Fibroblast of the aortic adventitia (primary cell): ENCODE measurements at places on chromosomes 7 and 10.

DNA sequence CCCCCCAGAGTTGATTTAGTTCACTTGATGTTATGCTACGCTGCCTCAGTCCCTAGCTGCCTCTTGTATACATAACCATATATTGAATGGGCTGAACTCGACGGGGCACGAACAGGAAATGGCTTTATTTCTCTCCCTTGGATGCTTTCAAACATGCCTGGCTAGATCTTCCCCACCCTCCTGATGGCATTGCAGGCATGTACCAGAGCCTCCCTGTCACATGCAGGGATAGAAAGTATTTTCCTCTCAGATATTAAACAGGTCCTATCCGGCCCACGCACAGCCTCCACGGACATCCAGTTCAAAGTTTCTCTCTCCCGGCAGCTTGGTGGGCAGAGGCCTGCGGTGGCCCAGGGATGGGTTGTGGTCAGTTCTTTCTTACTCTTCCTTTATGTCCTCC lies 422.1 kb downstream of the RPS24 start:
- no peak for DNase-seq

DNA sequence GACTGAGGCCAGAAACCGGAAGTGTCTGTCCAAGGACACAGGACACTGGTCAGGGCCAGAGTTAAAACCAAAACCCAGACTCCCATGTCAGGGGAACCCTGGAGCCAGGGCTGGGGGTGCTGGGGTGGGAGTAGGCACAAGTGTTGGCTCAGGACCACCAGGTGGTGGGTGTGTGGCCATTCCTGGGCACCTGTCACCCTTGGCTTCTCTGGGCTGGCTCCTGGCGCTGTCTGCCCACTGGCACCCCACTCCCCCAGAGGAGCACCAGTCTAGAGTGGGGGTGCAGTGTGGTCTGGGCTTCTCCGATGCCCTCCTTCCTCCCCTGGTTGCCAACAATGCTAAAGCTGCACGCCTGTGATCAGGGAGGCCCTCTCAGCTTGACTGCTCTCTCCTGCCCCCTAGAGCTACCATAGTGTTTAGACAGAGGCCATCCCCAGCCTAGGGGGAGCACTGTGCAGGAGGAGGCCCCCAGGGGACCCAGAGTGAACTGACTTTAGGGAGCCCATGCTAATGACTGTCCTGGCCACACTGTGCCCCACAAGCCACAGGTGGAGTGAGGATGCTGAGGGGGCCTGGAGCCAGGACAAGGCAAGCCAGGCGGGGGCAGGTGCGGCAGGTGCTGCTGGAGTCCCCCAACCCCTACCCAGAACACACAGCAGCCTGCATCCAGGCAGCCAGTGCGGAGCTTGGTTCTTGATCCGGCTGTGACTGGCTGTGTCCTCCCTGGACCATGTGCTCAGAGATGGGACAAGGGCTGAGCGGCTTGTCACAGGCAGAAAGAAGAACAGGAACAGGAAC lies 11.0 kb downstream of the RASGEF1A start:
- peak; percentile 4 for DNase-seq

GRCh38 chr7:142805350-142806021 lies 34.7 kb downstream of the PRSS2 start:
- DNase-seq, result no peak

DNA sequence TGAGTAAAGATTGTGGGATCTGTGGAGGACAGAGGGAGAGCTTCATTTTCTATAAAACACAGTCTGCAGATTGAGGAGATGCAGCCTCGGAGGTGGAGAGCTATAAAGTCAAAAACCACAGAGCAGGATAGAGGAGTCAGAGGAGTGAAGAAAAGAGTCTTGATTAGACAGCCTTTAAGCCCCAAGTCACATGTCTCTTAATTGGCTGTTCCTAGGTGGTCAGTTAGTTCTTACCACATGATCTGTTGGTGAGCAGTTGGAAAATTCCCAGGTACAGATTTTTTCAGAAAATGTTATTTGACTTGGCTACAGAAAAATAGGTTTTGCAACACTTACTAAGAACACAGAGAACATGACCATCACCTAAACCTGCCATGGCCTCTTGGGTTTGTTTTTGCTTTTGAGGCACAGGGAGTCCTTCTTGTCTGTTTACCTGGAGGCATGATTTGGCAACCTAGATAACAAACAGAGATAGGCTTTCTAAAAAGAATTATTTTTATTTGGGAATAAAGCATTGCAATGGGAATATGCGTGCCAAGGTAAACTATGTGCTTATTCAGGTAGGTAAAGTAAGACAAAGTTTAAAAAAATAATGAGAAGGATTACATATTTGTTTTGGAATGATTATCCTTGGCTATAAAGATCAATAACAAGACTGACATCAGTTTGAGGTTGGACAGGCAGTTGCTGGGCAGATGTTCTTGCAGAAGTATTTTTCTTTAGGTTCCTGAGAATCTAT lies 604 bp upstream of the CYP3A43 start:
- DNase-seq, result no peak

GRCh38 chr10:79416578-79417255 lies 28.7 kb downstream of the ZCCHC24 start:
- no peak for DNase-seq

GRCh38 chr10:118471863-118472262 lies 123.6 kb downstream of the PRLHR start:
- peak; percentile 47 for DNase-seq
